ENCODE measurements at places on chromosomes 4 and X. TPM values are rescaled to one million over a fixed set of nuclear protein-coding genes. Genes with fewer than 3 reads are reported as not detected.

FGF16 gene
- total RNA-seq, result not detected

NKRF gene
- 3.9 TPM for total RNA-seq

DNA sequence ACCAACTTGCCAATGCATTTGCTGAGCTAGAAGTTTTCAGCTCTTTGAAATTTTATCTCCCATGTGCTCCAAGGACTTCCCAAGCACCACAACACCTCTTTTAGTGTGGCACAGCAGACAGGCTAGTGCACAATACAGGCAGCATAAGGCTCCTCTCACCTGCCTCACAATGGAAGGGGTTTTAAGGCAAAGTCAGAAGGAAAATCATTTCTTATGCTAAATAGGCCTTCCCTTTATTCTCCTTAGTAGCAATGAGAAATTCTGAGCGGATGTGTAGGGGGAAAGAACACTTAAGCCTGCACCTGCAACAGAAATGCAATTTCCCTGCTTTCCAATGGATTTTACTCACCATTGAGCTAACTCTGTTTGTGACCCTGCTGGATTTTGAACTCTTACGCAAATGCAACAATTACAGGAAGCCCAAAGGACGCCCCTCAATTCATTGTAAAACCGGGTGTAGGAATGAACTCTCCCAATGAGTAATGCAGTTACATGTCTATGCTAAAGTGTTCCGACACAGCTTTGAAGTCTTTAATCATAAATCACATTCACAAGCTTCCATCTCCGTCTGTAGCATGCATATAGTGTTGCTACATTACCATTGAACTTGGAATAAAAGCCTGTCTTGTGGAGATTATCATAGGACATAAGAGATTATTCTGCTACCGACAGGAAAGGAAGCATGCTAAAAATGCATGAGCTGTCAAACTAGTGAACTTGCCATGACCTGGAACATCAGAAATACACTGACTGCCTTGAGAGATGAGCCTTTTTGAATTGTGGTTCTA lies 1084.9 kb downstream of the RPA4 start:
- DNase-seq, result no peak

DNA sequence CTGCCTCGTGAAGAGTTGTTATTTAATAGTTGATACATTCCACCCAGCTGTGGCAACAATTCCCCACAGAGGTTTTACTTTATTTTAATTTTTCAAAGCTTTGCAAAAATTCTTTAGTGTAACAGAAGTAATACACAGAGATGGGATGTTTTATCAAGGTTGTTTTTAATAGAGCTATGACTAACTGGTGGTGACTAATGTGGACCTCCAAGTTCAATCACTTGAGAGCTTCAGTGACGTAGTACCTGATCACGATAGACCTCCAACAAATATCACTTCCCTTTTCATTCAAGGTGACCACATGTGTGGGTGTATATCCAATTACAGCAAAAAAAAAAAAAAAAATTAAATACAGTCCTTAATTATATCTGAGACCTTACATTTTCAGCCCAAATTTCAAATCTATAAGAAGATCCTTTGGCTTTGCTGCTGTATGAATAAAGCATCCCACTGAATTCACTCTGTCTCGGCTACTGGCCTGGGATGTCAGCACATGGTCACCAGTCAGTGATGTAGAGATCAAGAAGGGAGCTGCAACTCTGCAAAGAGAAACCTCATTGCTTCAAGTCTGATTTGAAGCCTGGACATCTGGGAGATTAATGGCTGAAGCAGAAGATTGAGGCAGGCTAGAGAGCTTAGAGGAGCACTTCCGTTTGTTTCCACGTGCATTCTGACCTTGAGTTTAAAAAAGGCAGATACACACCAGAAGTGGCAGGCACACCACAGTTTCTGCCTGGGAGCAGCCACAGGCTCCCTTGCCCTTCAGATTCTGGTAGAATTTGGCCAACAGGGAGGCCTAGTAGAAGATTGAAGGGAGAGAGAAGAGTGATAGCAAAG lies 345.9 kb upstream of the NOCT start:
- DNase-seq, result no peak

- DNase-seq, result no peak
These were observed 155.9 kb downstream of the EVC2 start for GRCh38 chr4:5552451-5552850.

GRCh38 chr4:139282065-139282720 lies 2.2 kb upstream of the MGARP start:
- DNase-seq, result no peak

All from body of pancreas (tissue), 4 donors.